ENCODE measurements at places on chromosomes 1 and 21.

DNA sequence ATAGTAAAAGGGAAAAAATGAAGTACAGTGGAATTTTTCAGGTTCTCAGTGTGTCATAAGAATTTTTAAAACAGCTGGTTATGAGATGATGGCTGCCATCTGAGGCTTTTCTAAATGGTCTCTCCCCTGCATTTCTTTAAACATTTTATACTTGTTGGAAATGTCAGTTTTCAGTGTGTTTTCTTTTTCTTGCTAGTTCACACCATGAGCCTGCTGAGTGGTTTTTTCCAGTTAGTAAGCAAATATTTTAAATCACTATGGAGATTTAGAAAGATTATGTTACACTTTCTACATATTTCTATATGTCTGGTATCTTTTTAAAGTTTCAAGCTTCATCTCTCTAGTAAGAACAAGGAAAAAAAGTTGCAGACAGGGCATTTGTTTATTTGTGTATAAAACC is 9.6 kb downstream of the RBM15 start:
- H3K27ac ChIP-seq: no peak overlapping the region
- peaks cover 4% of the 10 kb centered on the region for H3K4me1 ChIP-seq
- no peak overlapping the region for H3K4me3 ChIP-seq
- H3K27me3 ChIP-seq: no peaks in the 10 kb centered on the region
- no peaks in the 10 kb centered on the region for H3K36me3 ChIP-seq
- DNase-seq: no peak

- DNase-seq: no peak
- H3K4me1 ChIP-seq: no peaks in the 10 kb centered on the region
Measured at GRCh38 chr21:42348762-42349161, 2.0 kb downstream of the TFF2 start.

DNA sequence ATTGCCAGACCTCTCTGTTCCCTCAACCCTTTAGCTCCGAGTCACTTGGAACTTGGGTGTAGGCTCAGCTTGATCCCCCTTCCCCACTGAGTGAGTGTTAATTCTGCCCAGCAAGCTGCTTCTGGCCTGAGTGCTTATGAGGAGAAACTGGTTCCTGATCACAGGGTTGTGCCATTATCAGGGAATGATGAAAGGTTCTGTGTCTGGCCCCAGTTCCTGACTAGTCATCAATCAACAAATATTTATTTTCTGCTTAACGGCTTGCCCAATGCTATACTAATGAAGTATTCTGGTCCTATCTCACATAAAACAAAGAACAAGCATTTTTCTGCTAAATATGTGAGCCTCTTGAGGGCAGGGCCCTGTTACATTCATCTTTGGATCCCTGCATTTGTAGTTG is 20.8 kb downstream of the CC2D1B start:
- H3K36me3 ChIP-seq: no peaks in the 10 kb centered on the region
- no peak overlapping the region for H3K27ac ChIP-seq
- H3K4me3 ChIP-seq: no peak overlapping the region
- no peaks in the 10 kb centered on the region for H3K27me3 ChIP-seq
- no peaks in the 10 kb centered on the region for H3K4me1 ChIP-seq
- DNase-seq: no peak

DNA sequence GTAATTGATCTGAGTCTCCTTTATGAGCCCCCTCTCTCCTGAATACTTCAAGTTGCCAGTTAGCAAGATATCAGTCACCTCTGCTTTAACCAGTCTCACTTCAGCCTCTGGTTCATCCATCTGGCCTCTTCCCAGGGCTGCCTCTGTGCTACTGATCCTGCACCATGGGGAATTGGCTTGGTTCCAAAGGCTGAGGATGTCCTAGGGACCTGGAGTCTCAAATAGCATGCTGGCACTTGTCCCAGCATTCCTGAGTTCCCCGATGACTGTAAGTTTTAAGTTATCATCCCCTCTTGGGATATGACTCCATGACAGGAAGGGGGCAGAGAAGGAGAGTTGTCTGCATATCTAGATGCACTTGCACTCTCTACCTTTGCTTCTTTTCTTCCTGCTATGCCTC is 252.0 kb downstream of the PTBP2 start:
- DNase-seq: no peak
- no peaks in the 10 kb centered on the region for H3K27me3 ChIP-seq
- H3K27ac ChIP-seq: no peak overlapping the region
- no peaks in the 10 kb centered on the region for H3K4me1 ChIP-seq
- no peak overlapping the region for H3K4me3 ChIP-seq

- no peaks in the 10 kb centered on the region for H3K4me1 ChIP-seq
- H3K36me3 ChIP-seq: peaks cover 10% of the 10 kb centered on the region
- H3K27me3 ChIP-seq: no peaks in the 10 kb centered on the region
- no peak overlapping the region for H3K4me3 ChIP-seq
- peak; percentile 32 for DNase-seq
Measured at GRCh38 chr1:20981915-20982314, 194.8 kb downstream of the EIF4G3 start.

DNA sequence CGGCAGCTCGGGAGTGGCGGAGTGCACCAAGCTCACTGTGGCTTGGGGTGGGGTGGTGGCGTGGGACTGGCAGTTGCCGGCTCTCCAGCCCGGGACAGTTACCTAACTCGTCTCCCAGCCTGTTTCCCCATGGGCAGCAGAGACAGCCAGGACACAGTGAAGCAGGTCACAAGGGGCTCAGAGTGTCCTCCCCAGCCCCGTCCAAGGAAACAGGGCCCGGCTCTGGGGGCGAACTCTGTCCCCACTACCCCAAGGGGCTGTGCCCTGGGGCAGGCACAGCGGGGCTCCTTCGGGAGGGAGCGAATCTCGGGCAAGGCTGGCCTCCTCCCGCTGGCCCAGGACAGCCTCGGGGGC is 759 bp downstream of the GPR157 start:
- H3K36me3 ChIP-seq: no peaks in the 10 kb centered on the region
- H3K27ac ChIP-seq: no peak overlapping the region
- H3K4me1 ChIP-seq: no peaks in the 10 kb centered on the region
- no peaks in the 10 kb centered on the region for H3K27me3 ChIP-seq

DNA sequence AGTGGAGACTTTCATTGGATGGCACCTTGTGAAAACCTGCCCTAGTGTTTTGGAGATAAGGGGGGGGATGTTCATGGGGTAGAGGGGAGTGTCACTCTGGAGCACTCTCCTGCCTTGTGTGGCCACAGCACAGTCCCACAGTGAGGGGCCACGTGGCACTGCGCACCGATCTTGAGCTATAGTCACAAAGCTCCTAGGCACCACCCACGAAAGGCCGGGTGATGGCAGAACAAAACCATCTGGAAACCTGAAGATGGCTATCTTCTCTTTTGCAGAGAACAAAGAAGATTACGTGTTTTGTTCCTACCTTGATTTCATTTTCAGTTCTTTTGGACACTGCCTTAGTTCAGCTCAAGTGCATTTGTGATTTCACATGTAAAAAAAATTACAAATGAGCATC is 220.6 kb downstream of the RGS7 start:
- DNase-seq: no peak
- no peaks in the 10 kb centered on the region for H3K4me1 ChIP-seq
- no peak overlapping the region for H3K27ac ChIP-seq
- no peaks in the 10 kb centered on the region for H3K27me3 ChIP-seq

DNA sequence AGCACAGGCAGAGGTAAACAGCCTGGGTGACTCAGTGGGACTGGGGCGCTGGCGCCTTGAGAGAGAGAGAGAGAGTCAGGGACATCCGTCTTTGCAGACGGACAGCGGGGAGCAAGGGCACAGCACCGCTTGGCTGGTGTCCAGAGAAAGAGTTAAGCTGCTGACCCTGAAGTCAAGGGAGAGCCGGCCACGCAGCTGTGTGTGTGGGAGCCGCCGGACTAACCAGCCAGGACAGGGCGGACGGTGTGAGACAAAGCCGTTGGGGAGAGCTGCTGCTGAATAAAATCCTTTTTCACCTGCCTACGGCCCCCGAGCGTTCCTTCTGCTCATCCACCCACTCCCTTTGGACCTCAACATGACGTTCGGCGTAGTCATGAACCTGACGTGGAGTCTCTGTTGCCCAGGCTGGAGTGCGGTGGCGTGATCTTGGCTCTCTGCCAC is 14.5 kb downstream of the CFAP74 start:
- H3K27me3 ChIP-seq: peaks cover 1% of the 10 kb centered on the region
- no peaks in the 10 kb centered on the region for H3K4me1 ChIP-seq
- peak overlapping the region; percentile 50 for H3K27ac ChIP-seq
- DNase-seq: no peak
- H3K36me3 ChIP-seq: no peaks in the 10 kb centered on the region

DNA sequence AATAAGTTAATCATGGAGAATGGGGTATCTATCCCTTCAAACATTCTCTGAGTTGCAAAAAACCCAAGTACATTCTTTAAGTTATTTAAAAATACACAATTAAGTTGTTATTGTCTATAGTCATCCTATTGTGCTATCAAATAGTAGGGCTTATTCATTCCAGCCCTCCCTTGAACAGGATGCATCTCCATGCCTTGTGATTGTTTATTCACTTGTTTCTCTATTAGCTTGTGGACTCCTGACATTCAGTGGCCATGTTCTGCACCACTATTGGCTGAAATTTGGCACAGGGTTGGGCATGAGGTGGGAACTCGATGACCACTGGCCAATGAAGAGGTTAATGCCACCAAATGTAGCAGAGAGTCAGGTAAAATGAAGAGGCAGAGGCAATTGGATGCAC is 272.8 kb downstream of the TNR start:
- H3K4me1 ChIP-seq: peaks cover 9% of the 10 kb centered on the region
- DNase-seq: no peak
- H3K27ac ChIP-seq: no peak overlapping the region
- no peaks in the 10 kb centered on the region for H3K36me3 ChIP-seq
- H3K27me3 ChIP-seq: no peaks in the 10 kb centered on the region
- no peak overlapping the region for H3K4me3 ChIP-seq

DNA sequence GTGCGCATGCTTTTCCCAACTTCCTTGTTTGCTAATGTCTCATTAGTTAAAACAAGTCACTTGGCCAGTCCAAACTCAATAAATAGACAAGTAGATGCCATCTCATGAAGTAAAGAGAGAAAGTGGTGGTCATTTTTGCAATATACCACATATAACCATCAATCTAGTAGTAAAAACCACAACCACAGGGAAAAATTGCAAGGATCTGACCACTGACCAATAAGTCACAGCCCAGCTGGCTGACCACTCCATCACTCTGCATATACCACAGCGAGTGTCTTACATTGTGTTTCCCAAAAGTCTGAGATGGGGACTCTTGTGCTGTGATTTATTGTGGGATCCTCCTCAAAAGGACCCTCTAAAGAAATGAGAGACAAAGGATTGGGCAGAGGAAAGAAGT is 76.0 kb downstream of the FH start:
- H3K36me3 ChIP-seq: no peaks in the 10 kb centered on the region
- no peak overlapping the region for H3K4me3 ChIP-seq
- no peak for DNase-seq
- no peak overlapping the region for H3K27ac ChIP-seq
- no peaks in the 10 kb centered on the region for H3K27me3 ChIP-seq

DNA sequence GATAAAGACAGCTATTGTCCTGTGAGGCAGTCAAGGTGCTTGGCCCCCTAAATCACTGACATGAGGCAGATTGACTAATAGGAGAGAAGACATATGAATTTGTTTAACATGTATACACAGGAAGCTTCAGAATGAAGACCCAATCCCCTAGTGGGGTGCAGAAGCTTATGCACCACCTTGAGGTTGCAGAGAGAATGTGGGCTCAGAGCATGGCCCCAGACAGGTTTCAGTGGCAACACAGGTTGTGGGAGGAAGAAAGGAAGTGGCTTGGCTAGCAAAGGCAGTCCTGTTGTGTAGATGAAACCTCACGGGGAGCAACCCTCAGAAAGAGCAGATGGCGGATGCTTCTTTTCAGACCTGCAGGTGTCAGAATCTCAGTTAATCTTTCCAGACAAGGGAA is 37.0 kb upstream of the PARP1 start:
- no peaks in the 10 kb centered on the region for H3K36me3 ChIP-seq
- no peak overlapping the region for H3K4me3 ChIP-seq

DNA sequence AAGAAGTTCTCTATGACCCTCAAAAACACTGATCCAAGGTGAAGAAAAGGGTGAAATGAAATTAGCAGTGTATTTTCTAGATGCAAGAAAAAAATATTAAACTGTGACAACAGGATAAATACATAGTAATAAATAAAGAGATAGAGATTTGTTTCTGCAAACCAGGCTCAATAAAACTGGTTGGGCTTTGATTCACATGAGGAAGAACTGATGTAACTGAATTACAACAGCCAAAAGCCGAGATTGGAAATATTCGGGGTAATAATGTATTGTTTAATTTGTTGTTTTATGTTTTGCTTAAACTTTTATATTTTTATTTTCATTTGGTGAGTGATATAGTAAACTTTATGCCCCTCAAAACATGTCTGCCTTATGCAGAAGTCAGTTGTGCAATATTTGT is 285.0 kb downstream of the BRINP3 start:
- peaks cover 1% of the 10 kb centered on the region for H3K36me3 ChIP-seq
- no peaks in the 10 kb centered on the region for H3K27me3 ChIP-seq
- no peak for DNase-seq

GRCh38 chr21:34796518-34797200 is 127.9 kb downstream of the CLIC6 start:
- H3K36me3 ChIP-seq: peaks cover 1% of the 10 kb centered on the region
- peaks cover 12% of the 10 kb centered on the region for H3K4me1 ChIP-seq
- no peaks in the 10 kb centered on the region for H3K27me3 ChIP-seq

- H3K36me3 ChIP-seq: no peaks in the 10 kb centered on the region
- no peak overlapping the region for H3K27ac ChIP-seq
- no peak for DNase-seq
- H3K27me3 ChIP-seq: no peaks in the 10 kb centered on the region
- H3K4me1 ChIP-seq: no peaks in the 10 kb centered on the region
Measured at GRCh38 chr1:18941221-18942141, 15.0 kb downstream of the IFFO2 start.

DNA sequence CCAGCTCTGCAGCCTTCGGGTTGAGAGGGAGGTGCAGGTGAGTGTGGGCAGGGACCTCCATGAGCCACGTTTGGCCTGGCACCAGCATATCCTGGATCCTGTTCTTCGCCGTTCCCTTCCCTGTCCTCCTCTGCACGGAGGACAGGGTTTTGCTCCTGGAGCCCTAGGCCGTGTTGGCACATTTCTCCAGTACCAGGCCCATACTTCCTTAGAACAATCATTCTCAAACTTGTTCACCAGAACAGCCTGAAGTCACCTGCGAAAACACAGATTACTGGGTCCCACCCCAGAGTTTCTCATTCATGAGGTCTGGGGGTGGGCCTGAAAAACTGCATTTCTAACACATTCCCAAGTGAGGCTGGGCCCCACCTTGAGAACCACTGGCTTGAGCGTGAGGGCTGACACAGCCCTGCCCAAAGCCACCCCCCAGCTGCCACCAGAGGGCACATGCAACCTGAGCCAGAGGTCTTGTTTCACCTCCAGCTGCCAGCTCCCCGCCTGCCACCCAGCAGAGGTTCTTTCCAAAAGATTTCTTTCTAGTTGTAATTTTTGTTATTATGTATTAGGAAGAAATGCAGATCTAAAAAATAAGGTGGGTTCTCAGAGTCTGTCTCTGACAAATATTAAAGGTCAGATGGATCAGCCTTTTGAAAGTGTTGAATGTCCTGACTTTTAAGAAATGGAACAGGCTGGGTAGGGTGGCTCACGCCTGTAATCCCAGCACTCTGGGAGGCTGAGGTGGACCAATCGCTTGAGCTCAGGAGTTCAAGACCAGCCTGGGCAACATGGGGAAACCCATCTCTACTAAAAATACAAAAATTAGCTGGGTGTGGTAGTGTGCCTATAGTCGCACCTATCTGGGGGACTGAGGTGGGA is 39.6 kb upstream of the LDLRAP1 start:
- H3K36me3 ChIP-seq: no peaks in the 10 kb centered on the region
- no peaks in the 10 kb centered on the region for H3K4me1 ChIP-seq
- H3K27ac ChIP-seq: no peak overlapping the region
